ENCODE measurements at places on chromosomes 1 and 21.

DNA sequence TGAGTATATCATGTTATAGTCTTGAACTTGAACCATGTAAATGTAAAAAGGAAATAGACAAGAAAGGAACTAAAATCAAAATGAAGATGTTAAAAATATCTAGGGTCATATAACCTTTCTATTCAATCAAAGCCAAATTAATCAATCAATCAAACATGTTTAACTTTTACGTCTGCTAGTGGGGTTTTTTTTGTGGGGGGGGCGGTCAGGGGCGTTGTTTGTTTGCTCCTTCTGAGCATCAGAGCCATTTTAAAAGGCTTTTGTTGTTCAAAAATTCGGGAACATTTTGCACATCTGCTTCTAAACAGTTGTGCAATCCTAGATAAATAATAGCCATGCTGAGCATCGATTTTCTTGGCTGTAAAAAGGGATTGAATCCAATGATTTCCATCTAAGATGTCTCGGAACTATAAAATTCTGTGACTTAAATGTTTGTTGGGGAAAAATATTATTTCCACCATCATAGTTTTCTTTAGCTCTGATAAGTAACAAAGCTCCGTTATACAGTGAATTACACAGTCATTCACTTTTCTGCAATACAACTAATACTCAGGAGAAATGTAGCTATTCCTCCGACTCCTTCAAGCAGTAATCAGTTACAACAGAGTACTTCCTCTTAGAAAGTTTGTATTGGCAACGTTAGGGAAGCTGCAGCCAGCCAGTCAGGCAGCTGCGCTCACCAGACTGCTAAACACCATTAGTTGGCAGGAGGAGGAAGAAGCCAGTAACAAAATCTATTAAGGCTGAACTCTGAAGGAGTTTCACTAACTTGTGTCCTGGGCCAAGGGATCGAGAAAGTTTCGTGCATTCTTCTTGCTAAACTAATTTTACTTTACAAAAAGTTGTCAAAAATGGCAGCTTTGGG is 2.2 kb downstream of the SPATA6 start:
- DNase-seq: no peak

DNA sequence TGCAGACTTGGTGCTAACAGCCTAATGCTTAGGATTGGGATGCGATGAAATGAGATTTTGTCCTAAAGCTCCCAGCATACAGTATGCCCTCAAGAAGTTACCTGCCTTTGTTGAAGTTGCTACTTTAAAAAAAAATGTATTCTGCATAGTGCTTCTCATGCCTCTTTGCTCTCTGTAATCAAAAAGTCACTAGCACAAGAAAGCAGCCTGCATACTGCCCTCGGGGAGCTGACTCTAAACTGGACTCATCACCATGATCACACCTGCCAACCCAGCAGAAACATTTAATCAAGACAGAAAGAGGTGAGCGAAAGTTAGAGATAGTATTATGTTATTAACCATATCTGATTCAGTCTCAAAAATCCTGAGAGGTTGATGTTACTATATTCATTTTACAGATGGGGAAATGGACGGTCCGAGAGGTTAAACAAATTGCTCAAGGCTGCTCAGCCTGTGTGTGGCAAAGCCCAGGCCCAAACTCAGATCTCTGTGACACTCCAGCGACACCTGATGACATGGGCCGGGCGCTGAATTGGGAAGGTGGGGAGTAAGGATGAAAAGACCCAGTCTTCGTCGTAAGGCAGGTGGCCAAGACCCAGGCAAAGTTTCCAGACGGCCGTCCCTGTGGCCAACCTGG is 1.1 kb downstream of the BATF3 start:
- no peak for DNase-seq

- no peak for DNase-seq
Measured at GRCh38 chr1:53956308-53957168, 10.4 kb downstream of the LRRC42 start.

DNA sequence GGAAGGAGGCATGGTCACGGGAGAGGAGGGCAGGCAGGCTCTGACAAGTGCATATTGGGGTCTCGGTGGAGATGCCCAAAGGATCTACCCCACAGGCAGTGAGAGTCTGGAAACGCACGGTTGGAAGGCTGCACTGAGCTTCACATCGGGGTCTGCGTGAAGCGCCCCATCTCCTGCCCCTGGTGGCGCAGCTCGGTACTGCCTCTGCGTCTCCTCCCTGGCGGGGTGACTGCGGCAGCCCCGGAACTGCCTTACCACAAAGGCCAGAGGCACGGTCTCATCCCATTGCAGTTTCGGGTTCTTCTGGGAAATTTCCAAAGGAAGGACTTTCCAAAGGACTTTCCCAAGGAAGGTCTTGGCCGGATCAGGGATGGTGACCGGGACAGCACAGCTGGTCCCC is 69.2 kb upstream of the AJAP1 start:
- no peak for DNase-seq

DNA sequence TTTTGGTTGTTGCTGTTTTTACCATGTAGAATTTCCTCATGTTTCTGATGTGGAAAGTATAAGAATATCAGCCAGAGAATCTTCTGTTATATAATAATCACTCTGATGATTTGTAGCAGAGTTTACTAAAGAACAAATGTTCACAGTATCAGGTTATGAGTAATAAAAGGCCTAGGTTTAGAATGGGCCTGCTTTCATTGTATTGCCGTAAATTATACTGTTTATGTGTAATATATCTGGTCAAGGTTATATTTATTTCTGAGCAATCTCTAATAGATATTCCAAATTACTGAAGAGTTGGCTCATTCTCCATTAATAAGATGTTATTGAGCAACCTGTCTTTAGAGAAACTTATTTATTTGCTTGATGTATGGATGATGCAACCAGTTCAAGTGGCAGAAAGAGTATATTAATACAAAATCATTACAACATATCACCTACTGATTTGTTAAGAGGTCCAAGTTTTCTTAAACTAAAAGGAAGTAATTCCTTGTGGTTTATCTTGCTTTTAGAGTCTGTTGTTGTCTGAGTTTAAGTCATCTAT is 649.4 kb upstream of the CXADR start:
- no peak for DNase-seq

Data from stimulated activated CD4-positive, alpha-beta T cell treated with anti-CD3 and anti-CD28 coated beads, Interleukin-15, amount 100 ng/mL, for 48 hours (primary cell).